Activated CD4-positive, alpha-beta T cell treated with anti-CD3 and anti-CD28 coated beads, Interleukin-2, Interleukin-4, amounts not matched to agents 100 ng/mL and 50 ng/mL, durations not matched to agents 16 hours and 8 hours (primary cell): ENCODE measurements at places on chromosomes 1 and 21.

DNA sequence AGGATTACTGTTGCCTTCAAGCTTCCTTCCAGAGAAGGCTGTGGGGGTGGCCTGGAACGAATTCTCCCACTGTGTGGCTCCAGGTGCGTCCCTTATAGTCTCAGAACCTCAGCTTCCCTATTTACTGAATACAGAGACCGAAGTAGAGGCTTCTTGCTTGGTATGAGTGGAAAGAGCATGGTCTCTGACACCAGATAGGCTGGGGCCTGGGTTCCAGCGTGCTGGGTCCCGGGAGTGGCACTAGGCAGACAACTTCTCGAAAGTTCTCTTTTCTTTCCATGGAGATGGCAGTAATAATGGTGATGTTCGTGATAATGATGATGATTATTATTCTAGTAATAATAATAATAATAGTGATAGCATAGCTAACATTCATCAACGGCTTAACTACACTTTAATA lies 161.7 kb downstream of the PTPRU start:
- DNase-seq: no peak

GRCh38 chr1:7710859-7711258 lies 60.2 kb upstream of the VAMP3 start:
- no peak for DNase-seq

DNA sequence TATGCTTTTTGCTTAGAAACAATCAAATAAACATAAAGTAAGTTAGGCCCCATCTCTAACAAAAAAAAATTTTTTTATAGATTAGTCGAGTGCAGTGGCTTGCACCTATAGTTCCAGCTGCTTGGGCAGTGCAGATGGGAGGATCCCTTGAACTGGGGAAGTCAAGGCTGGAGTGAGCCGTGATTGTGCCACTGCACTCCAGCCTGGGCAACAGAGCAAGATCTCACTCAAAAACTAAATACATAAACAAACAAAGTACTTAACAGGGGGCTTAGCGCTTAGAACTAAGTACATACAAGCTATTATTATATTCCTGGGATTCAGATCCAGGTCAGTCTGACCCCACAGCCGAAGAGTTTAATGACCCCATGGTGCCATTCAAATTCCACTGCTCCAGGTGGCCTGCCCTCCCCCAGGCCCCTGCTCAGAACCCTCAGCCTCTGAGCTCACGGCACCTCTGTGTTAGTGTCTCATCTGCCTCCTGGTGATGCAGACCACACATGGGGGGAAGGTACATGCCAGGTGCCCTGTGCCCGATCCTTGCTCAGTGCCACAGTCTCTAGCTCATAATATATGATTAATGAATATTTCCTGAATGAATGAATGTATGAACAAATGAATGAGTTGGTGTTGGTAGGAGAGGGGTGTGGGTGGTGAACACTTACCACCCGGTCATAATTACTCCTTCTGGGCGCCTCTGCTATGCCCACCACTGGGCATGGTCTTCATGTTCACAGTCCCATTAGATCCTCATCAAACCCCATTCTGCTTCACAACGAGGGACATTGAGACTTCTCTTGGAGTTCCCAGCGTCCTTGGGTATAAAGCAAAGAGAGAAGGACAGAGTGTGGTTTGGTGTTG lies 14.6 kb downstream of the NCMAP start:
- no peak for DNase-seq

- no peak for DNase-seq
Measured at GRCh38 chr1:239563681-239564080, 177.3 kb downstream of the CHRM3 start.

- no peak for DNase-seq
Measured at GRCh38 chr1:55396381-55396891, 181.3 kb upstream of the USP24 start.

DNA sequence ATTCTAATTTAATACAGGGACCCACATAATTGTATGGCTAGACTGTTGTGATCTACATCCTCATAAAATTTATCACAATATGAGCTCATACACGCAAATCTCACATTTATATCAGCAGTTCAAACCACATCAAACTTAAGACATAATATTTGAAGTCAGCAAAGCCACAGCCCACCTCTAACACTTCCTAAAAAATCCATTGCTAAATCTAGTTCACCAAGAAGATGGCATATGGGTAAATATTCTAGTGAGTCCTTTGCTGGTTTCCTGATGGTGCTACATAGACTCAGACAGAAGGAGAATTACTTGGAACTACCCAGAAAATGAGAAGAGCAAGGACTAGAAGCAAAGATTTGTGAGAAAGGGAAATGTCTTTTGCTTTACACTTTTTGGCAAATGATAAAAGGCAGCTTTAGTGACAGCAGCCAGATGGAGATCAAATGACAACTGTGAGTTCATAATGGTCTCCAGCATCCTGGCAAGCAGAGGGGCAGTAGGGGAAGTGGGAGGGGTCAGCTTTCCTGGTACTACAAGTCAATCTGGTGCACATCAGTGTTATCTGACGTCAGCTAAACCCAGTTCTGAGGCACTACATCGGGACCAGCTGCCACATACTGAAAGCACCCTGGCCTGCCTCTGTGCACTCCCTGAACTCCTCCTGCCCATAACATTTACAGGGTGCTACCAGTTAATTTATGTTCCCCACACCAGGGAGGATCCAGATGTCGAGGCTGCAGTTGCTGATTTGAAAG lies 10.6 kb upstream of the GADD45A start:
- DNase-seq: peak; percentile 48
